CD4-positive, alpha-beta T cell treated with Interleukin-6 for 4 hours (primary cell): ENCODE measurements at places on chromosomes 11 and 22.
A peak's percentile ranks its signal among the peaks of the same experiment; 100 is the strongest.

- peak; percentile 36 for DNase-seq
Observed at GRCh38 chr22:37059876-37060449, 8.4 kb downstream of the KCTD17 start.

GRCh38 chr11:7577291-7578190, 63.7 kb downstream of the PPFIBP2 start:
- DNase-seq: peak; percentile 29

DNA sequence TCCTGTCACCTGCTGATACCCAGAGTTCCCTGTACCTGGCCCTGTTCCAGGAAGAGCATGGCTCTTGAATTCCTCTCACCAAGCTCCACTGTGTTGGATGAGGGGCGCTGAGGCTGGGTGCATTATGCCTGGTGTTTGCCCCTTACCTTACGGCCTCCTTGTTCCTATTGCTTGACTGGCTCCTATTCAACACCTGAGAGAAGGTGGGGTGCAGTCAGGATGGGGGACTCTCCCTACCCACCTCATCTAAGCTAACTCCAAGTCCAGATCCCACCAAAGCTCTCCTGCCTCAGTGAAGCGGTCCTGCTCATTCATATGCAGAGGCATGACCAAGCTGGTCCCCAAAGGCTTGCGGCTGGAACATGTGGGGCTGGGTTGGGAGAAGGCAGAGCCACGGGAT, 35.8 kb upstream of the RIC3 start:
- DNase-seq: no peak

DNA sequence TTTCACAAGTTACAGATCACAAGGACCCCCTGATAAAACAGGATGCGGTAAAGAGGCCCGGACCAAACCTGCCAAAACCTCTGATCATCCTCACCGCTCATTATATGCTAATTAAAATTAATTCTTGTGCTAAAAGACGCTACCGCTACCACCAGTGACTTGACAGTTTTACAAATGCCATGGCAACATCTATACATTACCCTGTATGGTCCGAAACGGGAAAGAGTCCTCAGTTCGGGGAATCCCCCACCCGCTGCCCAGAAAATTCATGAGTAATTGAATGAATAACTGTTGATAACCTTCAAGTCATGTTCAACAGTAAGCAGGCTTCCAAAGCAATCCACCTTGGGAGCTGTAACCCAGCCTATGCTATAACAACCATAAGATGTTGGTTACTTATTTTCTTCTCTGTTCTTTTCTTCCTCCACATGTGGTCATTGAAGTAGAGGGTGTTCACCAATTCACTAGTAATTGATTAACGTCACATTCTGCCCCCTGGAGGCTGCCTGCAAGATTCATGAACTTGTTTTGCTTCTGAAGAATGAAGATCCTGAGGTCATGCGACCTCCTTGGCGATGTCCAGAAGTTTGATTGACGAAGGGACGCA, 20.6 kb downstream of the APOBEC3H start:
- DNase-seq: peak; percentile 85

GRCh38 chr11:45150301-45150700, 3.9 kb downstream of the PRDM11 start:
- DNase-seq: no peak

GRCh38 chr11:36583667-36584066, 10.6 kb upstream of the IFTAP start:
- no peak for DNase-seq

- DNase-seq: no peak
Observed at GRCh38 chr11:35214226-35214770, 75.3 kb downstream of the CD44 start.

DNA sequence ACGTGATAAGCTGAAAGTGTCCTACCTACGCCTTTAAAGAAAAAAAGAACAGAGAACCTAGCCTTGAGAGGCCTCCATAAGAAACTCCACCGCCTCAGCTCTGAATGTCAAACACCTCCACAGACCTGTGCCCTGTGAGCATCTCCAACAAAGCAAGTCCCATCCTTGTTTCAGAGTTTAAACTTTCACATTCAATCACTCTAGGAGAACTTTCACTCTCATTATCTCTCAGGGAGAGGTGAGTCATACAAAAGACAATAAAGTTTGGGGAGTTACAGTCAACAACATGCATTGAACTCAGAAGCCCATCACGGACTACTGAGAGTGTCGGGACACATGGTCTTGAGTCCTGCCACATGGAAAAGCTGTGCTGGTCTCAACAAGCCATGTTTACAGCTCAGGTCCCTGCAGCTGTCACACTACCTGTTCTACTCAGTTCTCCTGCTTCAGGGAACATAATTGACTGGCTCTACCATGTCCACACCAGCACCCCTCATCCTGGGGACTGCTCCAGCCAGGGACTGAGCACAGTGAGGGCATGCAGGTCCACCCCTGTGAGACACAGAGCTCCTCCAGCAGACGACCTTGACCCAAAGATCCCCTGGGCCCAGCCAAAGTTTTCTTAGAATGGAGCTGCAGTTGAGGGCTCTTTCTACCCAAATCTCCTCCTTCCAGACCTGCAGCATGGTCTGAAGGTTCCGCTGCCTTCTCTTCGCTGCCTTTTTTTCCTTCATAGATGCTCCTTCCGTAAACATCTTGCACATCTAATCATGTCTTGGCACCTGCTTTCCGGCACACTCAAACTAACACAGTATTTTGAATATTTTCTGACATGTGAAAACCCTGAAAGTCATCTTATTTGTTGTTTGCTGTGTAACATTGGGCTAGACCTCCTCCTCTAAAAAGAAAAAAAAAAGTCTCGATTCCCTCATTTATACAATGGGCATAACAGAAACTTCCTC, 114.9 kb downstream of the ETS1 start:
- peak; percentile 57 for DNase-seq

DNA sequence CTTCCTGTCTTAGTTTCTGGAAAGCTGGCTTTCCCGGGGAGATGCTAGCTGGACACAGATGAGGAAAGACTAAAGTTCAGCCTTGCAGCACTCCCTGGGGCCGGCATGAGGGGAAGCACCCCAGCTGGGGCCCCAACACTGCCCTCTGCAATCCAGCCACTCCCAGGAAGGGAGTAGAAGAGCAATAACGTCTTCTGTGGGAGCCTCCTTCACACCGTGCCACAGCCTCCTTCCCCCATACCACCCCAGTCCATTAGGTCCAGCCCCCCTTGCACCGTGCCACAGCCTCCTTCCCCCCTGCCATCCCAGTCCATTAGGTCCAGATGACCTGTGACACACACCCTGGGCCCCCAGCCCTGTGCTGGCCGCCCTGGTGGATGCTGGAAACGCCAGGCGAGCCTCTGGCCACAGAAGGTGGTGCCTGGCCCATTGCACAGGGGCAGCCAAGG, 44.1 kb upstream of the PRDM11 start:
- DNase-seq: no peak

GRCh38 chr11:15720460-15720859, 605.7 kb downstream of the INSC start:
- DNase-seq: no peak

GRCh38 chr11:71404209-71404608, 44.0 kb downstream of the DHCR7 start:
- DNase-seq: no peak

GRCh38 chr11:74679513-74679865, 51.7 kb downstream of the CHRDL2 start:
- DNase-seq: no peak

DNA sequence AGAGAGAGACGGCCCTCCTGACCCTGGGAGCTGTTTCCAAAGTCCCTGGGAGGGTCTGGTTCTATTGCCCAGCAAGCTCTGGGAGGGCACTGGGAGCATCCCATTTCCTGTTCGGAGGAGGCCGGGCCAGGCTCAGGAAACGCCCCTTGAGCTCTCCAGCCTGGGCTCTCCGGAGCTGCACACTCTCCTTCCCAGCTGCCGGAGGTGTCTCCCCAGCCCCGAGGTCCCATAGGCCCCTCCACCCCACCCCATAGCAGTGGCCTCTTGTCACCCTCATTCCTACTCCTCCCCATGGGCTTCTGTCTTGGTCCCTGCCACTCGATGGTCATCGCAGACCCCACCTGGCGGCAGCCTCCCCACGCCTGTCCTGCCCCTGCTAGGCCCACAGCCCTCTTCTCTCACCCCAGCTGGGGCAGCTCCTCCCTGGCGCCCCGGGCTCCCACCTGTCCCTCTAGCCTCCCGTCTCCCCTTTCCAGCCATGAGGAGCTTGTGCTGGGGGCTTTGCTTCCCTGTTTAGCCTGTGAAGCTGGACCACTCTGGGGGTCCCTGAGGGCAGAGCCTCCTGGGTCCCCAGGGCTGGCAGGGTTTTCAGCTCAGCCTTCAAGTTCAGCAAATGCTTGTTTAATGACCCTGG, 2.8 kb downstream of the TSPAN32 start:
- DNase-seq: no peak

DNA sequence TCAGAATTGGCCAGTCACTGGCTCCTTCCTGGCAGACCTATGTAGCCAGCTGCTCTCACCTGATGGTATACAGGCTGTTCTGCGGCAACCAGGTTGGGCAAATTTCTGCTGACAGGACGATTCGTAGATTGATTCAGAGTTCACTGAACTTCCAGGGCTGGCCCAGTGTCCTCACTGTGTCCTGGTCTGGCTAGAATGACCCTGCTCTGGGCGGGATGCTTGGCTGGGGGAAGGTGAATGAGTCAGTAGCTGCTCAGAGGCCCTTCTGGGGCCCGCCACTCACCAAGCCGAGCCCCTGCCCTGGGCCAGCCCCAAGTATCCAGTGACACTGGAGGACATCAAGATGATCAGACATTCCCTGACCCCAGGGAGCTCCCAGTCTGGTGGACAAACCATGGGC, 62.9 kb upstream of the WNT11 start:
- DNase-seq: no peak

GRCh38 chr11:119149018-119149785, at the start of gene ABCG4:
Gene ABCG4 (plus strand): TSS chr11:119149052. CDS start chr11:119149966, 914 bp downstream.
- peak; percentile 48 for DNase-seq

DNA sequence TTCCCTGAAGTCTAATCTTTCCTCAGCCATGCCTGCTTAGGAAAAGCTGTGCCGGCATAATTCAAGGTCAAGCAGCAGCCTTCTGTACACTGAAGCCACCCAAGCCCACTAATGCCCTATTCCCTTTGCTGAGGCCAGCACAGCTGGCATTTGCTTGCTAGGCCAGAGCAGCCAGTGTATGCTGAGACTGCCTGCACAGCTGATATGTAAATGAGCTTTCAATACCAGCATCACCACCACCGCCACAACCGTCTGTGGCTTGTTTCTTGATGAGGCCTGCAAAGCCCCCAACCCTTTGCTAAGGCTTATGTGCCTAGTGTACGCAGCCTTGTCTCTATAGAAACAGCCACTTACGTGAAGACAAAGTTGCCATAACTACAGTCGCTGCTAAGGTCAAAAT, 56.3 kb upstream of the TNRC6B start:
- no peak for DNase-seq

- no peak for DNase-seq
Observed at GRCh38 chr11:47928426-47928825, 51.9 kb upstream of the PTPRJ start.

DNA sequence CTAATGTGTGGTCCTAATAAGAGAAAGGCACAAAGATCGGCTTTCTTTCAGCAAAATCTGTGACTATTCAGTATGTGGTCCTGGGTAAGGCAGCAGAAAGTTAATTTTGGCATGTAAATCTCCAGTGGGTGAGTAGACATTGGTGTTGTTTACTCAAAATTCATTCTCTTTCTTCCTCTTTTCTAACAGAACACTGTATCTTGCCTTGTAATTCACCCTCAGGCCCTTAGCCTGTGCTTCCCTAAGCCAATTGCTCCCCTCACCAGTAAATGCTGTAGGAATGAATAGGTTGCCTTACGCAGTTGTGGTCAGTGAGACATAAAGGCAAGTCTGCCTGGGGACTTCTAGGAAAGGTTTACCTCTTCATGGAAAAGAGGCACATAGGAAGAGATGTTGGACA, 49.9 kb upstream of the PDE3B start:
- DNase-seq: no peak

- DNase-seq: no peak
Observed at GRCh38 chr11:35916270-35916669, 27.6 kb upstream of the LDLRAD3 start.

DNA sequence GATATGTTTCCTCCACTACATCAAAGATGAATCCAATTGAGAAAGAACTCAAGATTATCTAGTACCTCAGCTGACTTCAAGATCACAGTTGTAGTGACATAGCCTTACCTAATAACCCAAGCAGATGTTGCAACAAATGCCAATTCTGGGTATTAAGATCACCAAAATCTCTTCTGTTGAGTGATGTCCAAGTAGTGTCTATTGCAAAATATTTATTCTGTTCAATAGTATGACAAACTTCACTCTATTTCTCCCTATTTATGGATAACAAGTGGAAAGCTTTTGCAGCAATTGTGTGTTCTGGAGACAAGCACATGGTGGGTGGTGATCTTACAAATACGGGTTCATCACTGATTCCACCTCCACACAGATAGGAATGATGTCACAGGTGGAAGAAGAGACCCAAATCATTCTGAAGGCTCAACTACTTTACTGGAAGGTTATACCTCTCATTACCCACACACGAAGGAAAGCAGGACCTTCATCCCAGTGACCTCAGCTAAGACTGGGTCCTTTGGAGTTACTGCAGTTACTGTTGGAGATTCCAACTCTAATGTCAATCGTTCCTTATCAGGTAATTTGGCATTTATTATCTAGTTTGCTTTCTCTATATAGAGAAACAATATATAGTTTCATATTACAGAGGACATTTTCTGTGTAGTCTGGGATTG, 72.0 kb downstream of the CD44 start:
- DNase-seq: no peak

- DNase-seq: no peak
Observed at GRCh38 chr11:119432484-119433357, 9.7 kb upstream of the THY1 start.

GRCh38 chr11:124583781-124584180, 14.0 kb downstream of the OR8A1 start:
- DNase-seq: no peak

DNA sequence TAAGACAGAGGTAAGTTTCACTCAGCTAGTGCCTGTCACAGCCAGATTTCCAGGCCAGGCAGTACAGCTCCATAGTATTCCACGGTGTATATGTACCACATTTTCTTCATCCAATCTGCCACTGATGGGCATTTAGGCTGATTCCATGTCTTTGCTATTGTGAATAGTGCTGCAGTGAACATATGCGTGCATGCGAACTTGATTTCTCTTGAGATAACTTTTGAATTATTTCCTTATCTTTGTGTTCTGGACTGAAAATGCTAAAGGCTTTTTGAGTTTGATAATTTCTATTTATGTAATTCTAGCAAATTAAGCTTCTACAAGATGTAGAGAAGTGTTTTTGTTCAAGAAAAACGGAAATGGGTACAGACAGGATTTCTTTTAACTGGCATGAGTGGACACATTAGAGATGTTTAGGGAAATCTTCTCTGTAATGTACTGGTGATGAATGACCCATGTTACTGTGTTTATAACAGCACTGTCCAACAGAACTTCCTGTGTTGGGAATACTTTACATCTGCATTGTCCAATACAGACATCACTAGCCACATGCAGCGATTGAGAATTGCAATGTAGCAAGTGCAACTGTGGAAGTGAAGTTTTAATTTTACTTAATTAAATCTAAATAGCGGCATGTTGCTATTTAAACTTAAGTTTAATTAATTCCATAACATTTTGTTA, 151.3 kb downstream of the CADM1 start:
- no peak for DNase-seq

- no peak for DNase-seq
Observed at GRCh38 chr11:35589281-35589680, 29.0 kb upstream of the FJX1 start.

- DNase-seq: peak; percentile 34
Observed at GRCh38 chr11:65053827-65054508, 4.4 kb downstream of the NAALADL1 start.
